CD4-positive, alpha-beta T cell treated with Interleukin-4 for 1 hour (primary cell): ENCODE measurements at places on chromosomes 1 and 21.
A peak's percentile ranks its signal among the peaks of the same experiment; 100 is the strongest.

DNA sequence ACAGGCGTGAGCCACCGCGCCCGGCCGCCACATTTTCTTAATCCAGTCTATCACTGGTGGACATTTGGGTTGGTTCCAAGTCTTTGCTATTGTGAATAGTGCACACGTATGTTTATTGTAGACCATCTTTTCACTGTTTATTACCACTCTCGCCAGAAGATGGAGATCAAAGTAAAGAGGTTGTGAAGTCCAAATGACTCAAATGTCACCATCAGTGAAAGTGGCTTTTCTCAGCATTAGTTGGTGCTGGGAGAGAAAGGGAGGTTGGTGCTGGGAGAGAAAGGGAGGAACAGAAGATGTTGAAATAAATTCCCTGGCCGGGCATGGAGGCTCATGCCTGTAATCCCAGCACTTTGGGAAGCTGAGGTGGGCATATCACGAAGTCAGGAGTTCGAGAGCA, 10.4 kb upstream of the UHMK1 start:
- DNase-seq: no peak

DNA sequence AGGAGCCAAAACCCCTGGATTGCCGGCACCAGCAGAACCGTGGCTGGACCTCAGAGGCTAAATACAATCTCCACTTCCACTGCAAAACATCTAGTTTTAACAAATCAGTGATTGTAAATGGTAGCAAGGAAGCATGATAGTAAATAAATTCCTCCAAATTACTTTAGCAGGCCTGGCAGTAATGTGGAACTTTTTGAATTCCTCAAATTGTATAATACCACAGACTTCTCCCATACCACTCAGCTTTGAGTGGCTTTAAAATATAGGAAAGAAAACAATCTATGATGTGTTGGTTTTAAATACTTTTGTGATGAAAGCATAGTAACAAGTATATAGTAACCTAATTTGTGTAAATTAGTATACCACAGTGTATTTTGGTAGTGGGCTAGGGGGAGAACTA, 34.1 kb downstream of the NIBAN1 start:
- DNase-seq: no peak

- DNase-seq: peak; percentile 33
These were observed 641 bp upstream of the ZBTB21 start for GRCh38 chr21:42010507-42011495.

DNA sequence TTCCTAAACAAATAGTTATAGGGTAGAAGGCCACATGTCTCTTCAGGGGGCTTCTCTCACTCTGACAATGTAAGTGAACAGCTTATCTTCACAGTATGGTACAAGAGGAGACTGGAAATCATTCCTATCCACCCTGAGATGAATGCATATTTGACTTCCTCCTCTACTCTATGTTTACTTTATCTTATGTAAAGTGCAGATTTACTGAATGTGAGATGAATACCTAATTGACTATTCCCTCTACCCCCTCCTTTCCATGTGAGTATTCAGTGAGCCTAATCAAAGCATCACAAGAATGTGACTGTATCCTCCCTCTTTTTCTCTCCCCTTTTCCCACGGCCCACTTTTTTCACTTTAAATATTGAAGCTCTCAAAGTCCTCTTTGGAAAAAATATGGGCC, 132.5 kb downstream of the BACH1 start:
- DNase-seq: no peak

DNA sequence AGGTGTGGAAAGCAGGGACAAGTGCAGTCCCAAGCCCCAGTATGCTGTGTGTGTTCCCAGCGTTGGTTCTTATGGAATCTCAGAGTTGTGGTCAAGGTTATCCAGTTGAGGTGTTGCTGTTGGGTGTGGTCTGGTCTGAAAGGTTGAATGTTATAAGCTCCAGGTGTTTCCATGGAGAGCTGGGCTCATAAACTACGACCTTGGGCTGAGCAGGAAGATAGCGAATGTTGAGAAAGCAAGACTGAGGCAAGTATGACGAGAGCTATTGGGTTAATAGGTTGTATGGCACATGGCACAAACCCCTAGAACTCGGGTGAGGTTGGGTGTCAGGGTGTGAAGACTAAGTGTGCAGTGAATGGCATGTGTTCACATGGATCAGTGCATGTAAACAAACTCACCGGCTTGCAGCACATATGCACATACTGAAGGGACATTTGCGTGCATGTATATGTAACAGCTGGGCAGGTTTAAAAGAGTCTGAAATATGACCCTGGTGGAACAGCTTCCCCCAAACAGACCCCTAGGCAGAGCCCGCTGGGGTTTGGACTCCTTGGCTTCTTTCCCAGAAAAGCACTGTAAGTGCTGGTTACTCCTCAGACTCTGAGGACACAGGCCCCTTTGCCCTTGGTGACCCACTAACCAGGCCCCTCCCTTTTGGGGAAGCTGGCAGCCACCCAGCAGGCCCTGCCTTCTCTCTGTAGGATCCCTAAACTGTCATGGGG, 117.5 kb downstream of the NAV1 start:
- DNase-seq: no peak

- no peak for DNase-seq
These were observed 7.2 kb upstream of the S100A8 start for GRCh38 chr1:153397924-153398651.
